Nephron progenitor cell (in vitro differentiated cells): ENCODE measurements at places on chromosomes 5 and 9.

GRCh38 chr5:80540691-80541090 is 29.4 kb downstream of the ANKRD34B start:
- no peak for DNase-seq
- H3K4me1 ChIP-seq = no peaks in the 10 kb centered on the region
- H3K27me3 ChIP-seq = peaks cover 13% of the 10 kb centered on the region
- no peak overlapping the region for H3K4me3 ChIP-seq

GRCh38 chr5:127003798-127004495 is 26.4 kb downstream of the MARCHF3 start:
- H3K36me3 ChIP-seq = no peaks in the 10 kb centered on the region
- no peaks in the 10 kb centered on the region for H3K4me1 ChIP-seq
- H3K4me3 ChIP-seq = no peak overlapping the region
- no peak overlapping the region for H3K27ac ChIP-seq

GRCh38 chr5:97425511-97425910 is 242.5 kb upstream of the RIOK2 start:
- H3K27ac ChIP-seq = no peak overlapping the region
- H3K27me3 ChIP-seq = no peaks in the 10 kb centered on the region
- no peak for DNase-seq
- H3K36me3 ChIP-seq = no peaks in the 10 kb centered on the region

- no peak for DNase-seq
- peaks cover 12% of the 10 kb centered on the region for H3K4me1 ChIP-seq
- H3K36me3 ChIP-seq = no peaks in the 10 kb centered on the region
- H3K4me3 ChIP-seq = no peak overlapping the region
These were observed 204.4 kb upstream of the TRIM32 start for GRCh38 chr9:116482740-116483139.

DNA sequence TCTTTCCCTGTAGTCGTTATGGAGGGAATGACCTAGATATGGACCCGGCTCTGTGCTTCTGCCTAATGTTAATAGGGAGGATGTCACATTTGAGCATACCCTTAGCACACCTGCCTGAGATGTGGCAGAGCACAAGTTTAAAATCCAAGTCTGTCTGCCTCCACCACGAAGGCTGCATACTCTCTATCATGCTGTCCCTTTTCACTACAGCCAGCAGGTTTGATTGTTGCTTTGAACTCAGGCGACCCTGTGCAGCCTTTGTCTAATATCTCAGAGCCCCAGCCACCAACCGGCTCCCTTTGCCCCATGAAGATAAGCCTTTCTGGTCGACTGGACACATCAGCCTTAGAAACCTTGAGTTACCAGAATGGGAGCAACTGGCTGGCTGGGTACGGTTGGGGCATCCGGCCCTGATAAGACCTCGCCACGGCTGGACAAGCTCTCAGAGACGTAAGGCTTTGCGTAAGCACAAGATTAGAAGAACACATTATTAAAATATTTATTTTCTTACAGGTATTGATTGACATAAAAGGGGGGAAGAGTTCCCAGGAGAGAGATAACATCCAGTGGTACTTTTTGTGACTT is 222.0 kb upstream of the TRIM32 start:
- no peak overlapping the region for H3K27ac ChIP-seq
- H3K4me3 ChIP-seq = no peak overlapping the region
- peaks cover 6% of the 10 kb centered on the region for H3K27me3 ChIP-seq
- peaks cover 13% of the 10 kb centered on the region for H3K4me1 ChIP-seq
- DNase-seq = no peak

DNA sequence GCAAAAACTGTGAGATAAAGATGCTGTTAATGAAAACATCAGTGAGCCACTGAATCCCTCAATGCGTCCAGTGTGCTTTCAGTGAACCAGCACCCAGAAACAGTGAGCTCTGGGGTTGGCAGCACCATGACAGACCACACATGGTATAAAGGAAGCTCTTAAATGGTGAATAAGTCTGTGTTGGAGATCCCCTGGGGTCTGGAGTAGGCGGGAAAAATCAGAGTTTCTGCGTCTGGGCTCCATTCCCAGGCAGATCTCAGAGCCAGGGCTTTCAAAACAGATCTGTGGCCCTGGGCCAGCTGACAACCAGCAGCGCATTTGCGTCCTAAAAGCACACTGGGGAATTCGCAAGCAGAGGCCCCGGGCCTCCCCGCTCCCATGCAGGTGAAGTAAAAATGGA is 233.5 kb downstream of the FRMD3 start:
- peak overlapping the region; percentile 81 for H3K27ac ChIP-seq

DNA sequence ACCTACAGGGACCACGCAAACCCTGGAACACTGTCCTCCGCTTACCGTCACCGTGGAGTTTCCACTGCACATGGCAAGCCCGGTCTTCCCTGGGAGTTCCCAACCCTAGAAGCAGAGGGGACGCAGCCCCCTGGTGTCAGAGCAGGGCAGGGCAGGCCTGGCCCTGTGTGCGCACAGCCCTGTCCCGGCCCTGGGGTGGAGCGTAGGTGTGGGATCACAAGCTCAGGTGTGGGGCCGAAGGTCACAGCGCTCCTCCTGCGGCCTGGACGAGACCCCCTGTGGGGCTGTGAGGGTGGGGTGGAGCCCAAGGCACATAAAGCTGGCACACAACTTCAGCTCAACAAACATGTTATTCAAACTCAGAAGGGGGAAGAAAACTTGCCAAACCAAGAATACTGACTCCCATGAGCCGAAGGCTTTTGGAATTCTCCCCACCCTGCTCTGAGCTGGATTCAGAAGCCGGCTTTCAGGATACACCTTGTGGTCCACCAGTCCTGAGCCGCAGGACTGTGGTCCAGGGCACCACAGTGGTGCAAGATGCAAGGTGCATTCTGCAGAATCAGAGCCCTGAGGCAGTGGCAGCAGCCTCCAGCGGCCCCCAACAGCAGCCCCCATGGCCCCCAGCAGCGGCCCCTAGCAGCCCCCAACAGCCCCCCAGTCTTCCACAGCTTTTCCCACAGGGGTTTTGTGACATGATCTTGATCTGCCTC is 11.8 kb upstream of the EXOC3 start:
- H3K27me3 ChIP-seq = peaks cover 27% of the 10 kb centered on the region
- H3K36me3 ChIP-seq = no peaks in the 10 kb centered on the region
- H3K4me3 ChIP-seq = no peak overlapping the region
- no peak overlapping the region for H3K27ac ChIP-seq
- peak; percentile 77 for DNase-seq

- H3K4me1 ChIP-seq = peaks cover 7% of the 10 kb centered on the region
- no peak overlapping the region for H3K27ac ChIP-seq
- no peak overlapping the region for H3K4me3 ChIP-seq
- no peaks in the 10 kb centered on the region for H3K36me3 ChIP-seq
These were observed 2.8 kb upstream of the PCA3 start for GRCh38 chr9:76761448-76761847.

GRCh38 chr9:71716138-71716909 is 52.0 kb downstream of the CEMIP2 start:
- H3K27ac ChIP-seq = no peak overlapping the region
- peaks cover 38% of the 10 kb centered on the region for H3K36me3 ChIP-seq

- no peak for DNase-seq
- H3K36me3 ChIP-seq = no peaks in the 10 kb centered on the region
- no peak overlapping the region for H3K27ac ChIP-seq
- no peak overlapping the region for H3K4me3 ChIP-seq
These were observed 72.4 kb upstream of the GNAQ start for GRCh38 chr9:78103971-78104433.

GRCh38 chr9:97385626-97386264 is 26.2 kb upstream of the TDRD7 start:
- peaks cover 10% of the 10 kb centered on the region for H3K4me1 ChIP-seq
- H3K4me3 ChIP-seq = no peak overlapping the region
- no peak for DNase-seq
- peaks cover 4% of the 10 kb centered on the region for H3K36me3 ChIP-seq
- H3K27me3 ChIP-seq = peaks cover 22% of the 10 kb centered on the region

DNA sequence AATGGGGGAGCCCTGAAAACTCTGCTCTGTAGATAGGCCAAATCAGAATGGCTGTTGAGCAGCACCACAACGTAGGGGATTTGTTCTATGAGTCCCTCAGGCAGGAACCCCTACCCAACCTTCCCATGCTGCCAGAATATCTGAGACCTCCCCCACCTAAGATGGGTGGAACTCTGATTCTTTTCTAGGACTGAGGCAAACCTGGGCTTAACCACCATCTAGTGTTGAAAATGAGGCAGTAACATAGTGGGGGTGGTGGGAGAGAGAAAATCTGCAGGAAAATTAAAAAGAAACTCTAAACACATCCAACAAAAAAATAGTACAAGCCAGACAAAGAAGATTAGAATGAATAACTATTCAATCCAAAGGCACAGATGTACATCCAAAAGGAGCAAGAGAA is 228.4 kb downstream of the ATPSCKMT start:
- H3K36me3 ChIP-seq = peaks cover 10% of the 10 kb centered on the region
- no peak overlapping the region for H3K4me3 ChIP-seq
- H3K4me1 ChIP-seq = peaks cover 7% of the 10 kb centered on the region

GRCh38 chr5:72379936-72380335 is 59.8 kb downstream of the PTCD2 start:
- no peak for DNase-seq
- H3K4me3 ChIP-seq = no peak overlapping the region
- H3K27ac ChIP-seq = no peak overlapping the region
- peaks cover 9% of the 10 kb centered on the region for H3K27me3 ChIP-seq
- no peaks in the 10 kb centered on the region for H3K36me3 ChIP-seq

DNA sequence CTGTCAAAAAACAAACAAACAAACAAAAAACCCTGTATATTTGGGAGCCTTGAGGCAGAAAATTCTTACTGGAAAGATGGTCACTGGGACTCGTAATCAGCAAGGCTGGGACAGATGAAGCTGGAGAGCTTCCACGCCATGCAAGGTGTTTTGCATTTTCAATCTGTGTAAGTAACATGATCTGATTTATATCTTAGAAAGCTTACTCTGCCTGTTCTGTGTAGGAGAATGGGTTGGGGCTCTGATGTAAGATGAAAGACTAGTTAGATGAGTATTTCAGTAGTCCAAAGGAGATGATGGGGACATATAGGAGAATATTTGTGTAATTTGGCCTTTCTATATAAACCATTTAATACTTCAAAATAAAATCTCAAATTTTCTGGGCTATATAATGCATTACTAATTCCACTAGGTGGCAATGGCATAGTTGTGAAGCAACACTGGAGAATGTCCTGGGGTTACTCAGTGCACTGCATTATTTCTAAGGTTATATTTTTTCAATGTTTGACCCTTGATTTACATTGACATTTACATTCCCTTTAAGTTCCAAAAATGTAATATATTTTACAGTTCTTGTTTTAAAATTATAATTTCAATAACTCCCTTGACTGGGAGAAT is 21.9 kb upstream of the FSD1L start:
- H3K4me1 ChIP-seq = no peaks in the 10 kb centered on the region
- peaks cover 2% of the 10 kb centered on the region for H3K27me3 ChIP-seq
- DNase-seq = no peak
- no peak overlapping the region for H3K27ac ChIP-seq
- no peak overlapping the region for H3K4me3 ChIP-seq
- no peaks in the 10 kb centered on the region for H3K36me3 ChIP-seq

DNA sequence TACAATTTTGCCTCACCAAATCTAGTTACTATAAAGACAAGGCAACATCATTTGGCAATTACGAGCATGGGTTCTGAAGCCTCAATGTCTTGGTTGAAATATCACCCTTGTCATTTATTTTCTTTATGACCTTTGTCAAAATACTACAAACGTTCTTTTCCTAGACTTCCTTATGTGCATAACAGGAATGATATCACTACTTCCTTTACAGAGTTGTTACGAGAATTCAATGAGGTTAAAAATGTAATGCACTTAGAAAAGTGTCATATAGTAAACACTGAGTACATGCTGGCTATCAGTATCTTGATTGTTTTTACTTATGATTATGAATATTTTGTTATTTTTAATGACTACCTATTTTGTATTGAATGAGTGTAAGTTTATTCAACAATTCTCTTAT is 640.9 kb upstream of the CCNG1 start:
- peaks cover 3% of the 10 kb centered on the region for H3K27me3 ChIP-seq
- no peaks in the 10 kb centered on the region for H3K4me1 ChIP-seq
- H3K27ac ChIP-seq = no peak overlapping the region

- H3K4me1 ChIP-seq = peaks cover 21% of the 10 kb centered on the region
- no peak overlapping the region for H3K27ac ChIP-seq
- no peaks in the 10 kb centered on the region for H3K36me3 ChIP-seq
- peaks cover 7% of the 10 kb centered on the region for H3K27me3 ChIP-seq
These were observed 48.4 kb upstream of the APC start for GRCh38 chr5:112689155-112689909.

GRCh38 chr5:88390096-88390441 is 121.4 kb upstream of the TMEM161B start:
- H3K4me3 ChIP-seq = no peak overlapping the region
- no peak overlapping the region for H3K27ac ChIP-seq
- H3K27me3 ChIP-seq = no peaks in the 10 kb centered on the region
- H3K36me3 ChIP-seq = no peaks in the 10 kb centered on the region
- H3K4me1 ChIP-seq = peaks cover 63% of the 10 kb centered on the region

GRCh38 chr9:38374847-38375571 is 17.5 kb upstream of the ALDH1B1 start:
- H3K36me3 ChIP-seq = no peaks in the 10 kb centered on the region
- peak overlapping the region; percentile 21 for H3K4me3 ChIP-seq
- H3K27ac ChIP-seq = no peak overlapping the region
- peaks cover 58% of the 10 kb centered on the region for H3K27me3 ChIP-seq

DNA sequence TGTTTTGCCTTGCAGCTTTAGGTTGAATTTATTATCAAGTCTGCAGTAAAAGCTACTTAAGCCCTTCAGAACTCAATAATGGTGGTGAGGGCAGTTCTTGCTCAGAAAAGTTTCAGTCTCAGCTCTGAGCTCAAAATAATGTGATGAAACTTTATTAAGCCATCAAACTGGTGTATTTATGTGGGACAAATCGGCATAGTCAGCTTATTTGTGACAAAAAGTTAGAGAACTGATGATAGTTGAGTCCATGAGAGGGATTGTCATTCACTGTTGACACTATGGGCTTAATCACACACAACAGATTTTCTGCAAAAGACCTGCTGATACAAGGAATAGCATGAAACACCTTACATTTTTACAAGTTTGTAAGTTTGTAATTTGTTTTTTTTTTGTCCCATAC is 9.4 kb downstream of the SRD5A1 start:
- DNase-seq = no peak
- no peaks in the 10 kb centered on the region for H3K27me3 ChIP-seq
- peaks cover 12% of the 10 kb centered on the region for H3K4me1 ChIP-seq
- no peak overlapping the region for H3K27ac ChIP-seq
- no peak overlapping the region for H3K4me3 ChIP-seq
- peaks cover 30% of the 10 kb centered on the region for H3K36me3 ChIP-seq

DNA sequence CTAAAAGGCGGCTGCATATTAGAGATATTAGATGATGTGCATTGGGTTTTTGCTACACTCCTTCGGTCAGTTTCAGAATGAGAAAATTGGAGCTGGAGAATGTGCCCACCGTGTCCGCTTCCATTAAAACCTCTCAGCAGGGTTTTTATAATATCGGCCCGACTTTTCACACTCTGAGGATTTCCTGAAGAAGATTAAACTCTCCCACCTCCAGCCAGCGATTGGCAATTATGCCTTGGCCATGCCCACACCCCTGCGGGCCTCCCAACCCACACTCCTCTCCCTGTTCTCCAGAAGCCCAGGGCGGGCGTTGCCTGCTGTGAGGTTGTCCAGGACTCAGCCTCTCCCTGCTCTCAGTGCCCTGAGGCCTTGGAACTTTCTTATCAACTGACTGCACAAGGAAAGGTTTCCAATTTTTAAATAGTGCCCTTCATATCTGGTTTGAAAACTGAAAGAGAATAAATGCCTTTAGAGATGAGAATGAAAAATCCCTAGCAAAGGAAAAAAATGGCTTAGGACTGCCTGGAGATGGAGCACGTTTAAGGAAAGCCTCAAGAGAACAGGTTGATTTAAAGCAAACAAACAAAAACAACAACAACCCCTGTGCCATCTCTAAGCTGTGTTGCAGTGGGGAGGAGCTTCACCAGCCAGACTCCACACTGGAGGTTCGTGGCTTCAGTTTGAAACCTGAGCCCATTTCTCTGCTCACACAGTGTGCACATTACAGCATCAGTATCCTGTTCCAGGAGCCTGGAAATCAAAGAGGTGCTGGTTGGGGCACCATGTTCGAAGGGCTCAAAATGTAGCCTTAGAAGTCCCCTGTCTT is 292.9 kb downstream of the NSG2 start:
- no peak for DNase-seq
- H3K36me3 ChIP-seq = no peaks in the 10 kb centered on the region
- peaks cover 1% of the 10 kb centered on the region for H3K27me3 ChIP-seq
- H3K4me3 ChIP-seq = peak overlapping the region; percentile 21
